CD4-positive, alpha-beta T cell treated with Interleukin-6 at 100 ng/mL for 8 hours (primary cell): ENCODE measurements at places on chromosomes 3 and 15.

DNA sequence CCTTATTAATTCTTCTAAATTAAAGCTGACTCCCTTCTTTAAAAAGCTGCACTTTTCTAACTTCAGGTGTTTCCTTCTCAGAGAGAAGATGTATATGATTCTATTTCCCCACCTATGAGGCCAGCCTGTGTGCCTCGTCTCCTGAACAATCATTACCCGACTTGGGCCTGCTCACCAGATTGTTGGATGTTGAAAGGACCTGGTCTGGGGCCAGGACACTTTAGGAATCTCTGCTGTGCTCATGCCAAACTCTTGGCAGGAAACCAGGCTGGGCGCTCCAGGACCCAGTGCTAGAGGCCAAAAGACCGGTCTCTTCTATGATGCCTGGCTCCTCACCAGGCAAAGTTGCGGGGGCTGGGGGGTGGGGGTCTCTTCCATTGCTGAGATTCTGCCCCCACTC lies 16.9 kb upstream of the LRRC31 start:
- no peak for DNase-seq

DNA sequence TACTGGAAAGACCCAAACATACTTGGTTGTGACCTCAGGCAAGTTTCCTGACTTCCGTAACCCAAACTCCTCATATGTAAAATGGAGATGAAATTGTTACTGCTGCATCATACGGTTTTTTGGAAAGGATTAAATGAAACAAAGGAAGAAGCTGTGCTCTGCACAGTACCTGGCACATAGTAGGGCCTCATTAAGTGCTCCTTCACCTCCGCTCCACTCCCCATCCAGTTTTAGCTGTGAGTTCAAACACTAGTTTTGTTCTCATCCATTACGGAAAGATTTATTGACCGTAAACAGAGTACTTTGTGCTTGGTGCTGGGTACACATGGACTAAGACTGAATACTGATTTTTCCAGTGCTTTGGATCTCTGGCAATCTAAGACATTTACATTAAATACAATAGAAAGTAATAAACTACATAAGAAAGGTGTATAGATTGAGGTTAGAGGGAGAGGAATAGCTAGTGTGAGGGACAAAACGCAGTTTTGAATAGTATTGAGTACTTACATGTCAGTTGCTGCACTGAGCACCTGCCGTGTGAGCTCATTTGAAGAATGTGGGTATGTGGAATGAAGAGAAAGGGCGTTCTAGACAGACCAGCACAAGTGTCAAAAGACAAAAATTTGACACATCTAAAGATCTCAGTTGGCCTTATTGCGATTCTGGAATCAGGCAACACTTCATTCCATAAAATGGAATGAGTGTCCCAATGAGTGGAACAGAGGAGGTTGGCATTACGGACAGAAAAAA lies 594 bp upstream of the ICE2 start:
- no peak for DNase-seq

- DNase-seq: peak; percentile 3
These were observed 124.6 kb upstream of the KCNAB1 start for GRCh38 chr3:155995525-155996370.

- no peak for DNase-seq
These were observed 12.3 kb upstream of the PHLDB2 start for GRCh38 chr3:111846717-111847116.

GRCh38 chr3:189664311-189664710 lies 33.1 kb downstream of the TP63 start:
- no peak for DNase-seq

DNA sequence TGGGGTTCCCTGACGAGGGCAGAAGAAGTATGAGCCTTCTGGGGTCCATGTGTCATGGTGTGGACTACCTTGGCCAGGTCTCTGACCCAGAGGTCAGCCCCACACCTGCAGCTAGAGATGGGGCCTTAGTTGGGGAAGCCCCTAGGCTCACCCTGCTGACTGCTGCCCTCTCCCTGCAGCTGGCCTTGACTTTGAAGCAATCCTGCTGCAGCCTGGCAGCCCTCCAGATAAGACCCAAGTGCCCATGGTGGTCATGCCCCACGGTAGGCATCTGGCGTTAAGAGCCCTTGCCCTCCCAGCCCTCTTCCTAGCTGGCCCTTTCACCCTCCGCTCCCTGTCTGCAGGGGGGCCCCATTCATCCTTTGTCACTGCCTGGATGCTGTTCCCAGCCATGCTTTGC lies 7.4 kb downstream of the APEH start:
- DNase-seq: no peak

- no peak for DNase-seq
These were observed 485.2 kb upstream of the ROBO2 start for GRCh38 chr3:76554707-76555106.

DNA sequence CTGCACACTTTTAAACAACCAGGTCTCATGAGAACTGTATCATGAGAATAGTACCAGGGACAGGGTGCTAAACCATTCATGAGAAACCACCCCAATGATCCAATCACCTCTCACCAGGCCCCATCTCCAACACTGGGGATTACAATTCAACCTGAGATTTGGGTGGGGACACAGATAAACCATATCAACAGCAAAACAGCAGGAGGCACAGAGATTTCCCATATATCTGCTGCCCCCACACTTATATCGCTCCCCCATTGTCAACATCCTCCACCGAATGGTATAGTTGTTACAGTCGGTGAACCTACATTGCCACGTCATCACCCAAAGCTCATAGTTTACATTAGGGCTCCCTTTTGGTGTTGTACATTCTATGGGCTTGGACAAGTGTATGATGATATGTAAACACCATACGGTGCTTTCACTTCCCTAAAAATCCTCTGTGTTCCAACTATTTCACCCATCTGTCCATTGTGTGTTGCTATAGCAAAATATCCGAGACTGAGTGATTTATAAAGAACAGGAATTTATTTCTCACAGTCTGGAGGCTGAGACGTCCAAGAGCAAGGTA lies 224.8 kb downstream of the FAM43A start:
- no peak for DNase-seq

DNA sequence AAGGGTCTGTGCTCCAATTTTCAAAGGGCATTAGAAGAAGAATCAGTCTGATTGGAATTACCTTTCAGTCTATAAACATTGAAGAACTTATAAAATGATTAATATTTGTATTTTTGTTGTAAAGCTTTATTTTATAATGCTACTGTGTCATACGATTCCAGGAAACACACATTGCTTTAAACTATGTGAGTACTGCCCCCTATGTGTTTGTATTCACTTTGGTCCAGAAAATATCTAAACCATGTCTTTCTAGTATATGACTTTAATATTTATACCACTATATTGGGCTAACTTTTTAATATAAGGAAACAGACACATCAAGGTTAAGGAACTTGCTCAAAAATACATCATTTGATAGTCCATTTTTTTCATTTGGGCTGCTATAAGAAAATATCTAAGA lies 3.2 kb upstream of the RIOX2 start:
- no peak for DNase-seq

GRCh38 chr3:179671309-179671708 lies 18.5 kb downstream of the USP13 start:
- DNase-seq: no peak

- DNase-seq: no peak
These were observed 114.3 kb downstream of the DIPK2A start for GRCh38 chr3:144085964-144086363.

GRCh38 chr3:190281308-190282051 lies 40.8 kb downstream of the CLDN1 start:
- no peak for DNase-seq

- no peak for DNase-seq
These were observed 226.1 kb downstream of the PLCL2 start for GRCh38 chr3:17110660-17111396.

DNA sequence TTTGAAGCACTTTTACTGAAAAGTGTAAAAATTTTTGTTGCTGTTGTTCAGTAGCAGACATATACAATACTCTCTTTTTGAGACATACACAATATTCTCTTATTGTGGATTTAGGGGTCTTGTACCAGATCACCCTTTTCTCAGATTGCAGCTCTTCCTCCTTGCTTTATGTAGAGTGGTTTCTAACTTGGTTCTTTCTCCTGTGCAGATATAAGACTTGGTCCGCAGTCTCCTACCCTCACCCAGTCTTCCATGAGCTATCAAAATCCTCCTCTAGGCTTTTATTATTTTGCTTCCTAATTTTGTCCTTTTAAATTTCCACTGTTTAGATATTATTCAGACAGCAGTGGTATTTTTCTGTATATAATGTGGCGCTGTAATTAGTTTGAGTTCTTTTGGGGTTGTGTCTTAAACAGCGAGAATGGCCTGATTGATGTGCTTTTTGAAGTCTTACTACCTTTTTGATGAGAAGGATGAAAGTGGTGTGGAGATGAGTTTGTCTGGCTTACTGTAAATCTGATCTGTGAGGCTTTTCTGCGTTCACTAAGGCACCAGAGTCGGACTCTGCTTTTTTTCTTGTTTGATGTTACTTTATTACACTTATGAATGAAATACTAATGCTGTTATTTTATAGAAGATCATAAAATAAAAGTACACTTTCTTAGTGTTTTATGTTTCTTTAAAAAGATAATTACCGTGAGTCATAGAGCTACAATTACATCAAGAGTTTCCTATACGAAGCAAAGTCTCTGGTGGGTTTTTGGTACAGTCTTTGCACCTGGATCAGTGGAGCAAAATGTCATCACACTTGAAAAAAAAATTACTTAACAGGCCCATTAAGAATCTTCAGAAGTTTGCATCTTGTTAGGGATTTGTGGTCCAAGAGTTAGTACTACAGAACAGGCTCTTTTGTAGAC lies 27.8 kb downstream of the FNDC3B start:
- no peak for DNase-seq

DNA sequence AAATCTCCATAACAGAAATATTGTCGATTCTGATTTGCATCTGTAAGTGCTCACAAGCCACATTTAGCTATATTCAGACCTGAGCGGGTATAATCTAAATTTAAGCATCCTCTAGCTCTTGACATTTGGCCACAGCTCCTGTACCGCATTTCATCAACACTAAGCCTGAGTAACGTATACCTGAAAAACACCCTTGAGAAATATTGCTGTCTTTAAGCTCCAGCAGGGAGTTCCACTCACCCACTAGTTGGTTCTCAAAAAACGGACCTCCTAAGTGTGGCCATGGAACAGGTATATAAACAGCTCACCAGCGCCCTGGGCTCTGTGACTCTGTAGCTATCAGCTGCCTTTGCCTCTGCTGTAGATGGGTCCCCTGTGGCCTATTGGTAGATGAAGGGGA lies 80.7 kb downstream of the ABI3BP start:
- no peak for DNase-seq

DNA sequence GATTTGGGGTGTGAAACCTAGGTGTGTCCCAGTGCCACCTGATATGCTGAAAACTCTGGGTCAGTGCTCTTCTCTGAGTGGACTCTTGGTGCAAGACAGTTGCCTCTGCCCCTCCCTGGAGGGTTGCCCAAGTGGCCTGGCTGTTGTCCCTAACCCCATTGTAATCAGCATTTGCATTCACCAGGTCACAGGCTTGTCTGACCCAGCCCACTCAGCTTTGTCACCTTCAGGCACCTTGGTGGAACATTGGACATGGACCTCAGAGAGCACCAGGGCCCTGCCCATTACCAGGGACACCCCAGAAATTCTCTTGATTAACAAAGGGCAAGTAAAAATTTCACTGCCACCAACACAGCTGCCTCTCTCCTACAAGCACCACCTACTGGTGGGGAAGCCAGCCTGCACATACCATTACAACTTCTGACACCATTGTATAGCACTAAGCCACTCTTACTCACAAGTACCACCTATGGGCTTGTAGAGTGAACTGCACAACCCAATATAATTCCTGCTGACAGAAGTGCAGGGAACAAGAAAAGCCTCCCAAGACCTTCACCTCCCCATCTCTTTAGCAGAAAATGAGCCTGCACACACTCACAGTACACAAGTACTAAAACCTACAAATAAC lies 324.6 kb downstream of the EPHA6 start:
- DNase-seq: no peak

- no peak for DNase-seq
These were observed 363.2 kb upstream of the NAALADL2 start for GRCh38 chr3:174495928-174496327.

DNA sequence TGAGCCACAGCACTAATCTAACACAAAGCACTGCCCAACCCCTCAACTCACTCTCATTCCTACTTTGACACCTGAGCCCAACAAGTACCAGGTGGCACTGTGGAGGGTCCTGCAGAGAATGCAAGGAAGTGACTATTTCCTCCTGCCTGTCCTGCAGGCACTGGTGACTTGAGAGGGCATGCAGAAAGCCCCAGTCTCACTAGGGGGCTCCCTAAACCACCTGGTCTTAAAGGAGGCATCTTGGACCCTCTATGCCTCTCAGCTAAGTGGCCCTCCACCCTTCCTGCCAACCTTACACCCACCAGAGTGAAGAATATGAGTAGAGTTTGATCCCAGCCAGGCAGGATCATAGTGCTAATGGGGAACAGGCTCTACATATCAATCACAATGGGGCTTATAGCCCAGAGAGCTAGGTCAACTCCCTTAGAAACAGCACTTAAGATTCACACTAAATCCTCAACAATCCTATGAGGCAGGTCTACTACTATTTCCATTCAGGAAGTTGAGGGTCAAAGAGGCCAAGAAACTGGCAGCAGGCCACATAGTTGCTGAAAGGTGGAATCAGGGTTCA lies 15.2 kb downstream of the TRAIP start:
- DNase-seq: no peak

DNA sequence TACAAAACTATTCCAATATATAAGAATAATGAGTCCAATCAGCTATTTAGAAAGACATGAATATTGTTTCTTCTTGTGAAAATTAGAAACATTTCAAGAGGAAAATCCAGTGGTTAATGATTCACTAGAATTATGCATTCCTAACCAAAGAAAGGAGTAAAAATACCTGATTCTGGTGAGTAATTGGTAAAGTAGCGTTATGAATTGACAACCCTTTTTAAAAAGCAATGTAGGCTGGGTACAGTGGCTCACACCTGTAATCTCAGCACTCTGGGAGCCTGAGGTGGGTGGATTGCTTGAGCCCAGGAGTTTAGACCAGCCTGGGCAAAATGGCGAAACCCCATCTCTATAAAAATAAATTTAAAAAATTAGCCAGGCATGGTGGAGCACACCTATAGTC lies 43.3 kb downstream of the TOPAZ1 start:
- no peak for DNase-seq

DNA sequence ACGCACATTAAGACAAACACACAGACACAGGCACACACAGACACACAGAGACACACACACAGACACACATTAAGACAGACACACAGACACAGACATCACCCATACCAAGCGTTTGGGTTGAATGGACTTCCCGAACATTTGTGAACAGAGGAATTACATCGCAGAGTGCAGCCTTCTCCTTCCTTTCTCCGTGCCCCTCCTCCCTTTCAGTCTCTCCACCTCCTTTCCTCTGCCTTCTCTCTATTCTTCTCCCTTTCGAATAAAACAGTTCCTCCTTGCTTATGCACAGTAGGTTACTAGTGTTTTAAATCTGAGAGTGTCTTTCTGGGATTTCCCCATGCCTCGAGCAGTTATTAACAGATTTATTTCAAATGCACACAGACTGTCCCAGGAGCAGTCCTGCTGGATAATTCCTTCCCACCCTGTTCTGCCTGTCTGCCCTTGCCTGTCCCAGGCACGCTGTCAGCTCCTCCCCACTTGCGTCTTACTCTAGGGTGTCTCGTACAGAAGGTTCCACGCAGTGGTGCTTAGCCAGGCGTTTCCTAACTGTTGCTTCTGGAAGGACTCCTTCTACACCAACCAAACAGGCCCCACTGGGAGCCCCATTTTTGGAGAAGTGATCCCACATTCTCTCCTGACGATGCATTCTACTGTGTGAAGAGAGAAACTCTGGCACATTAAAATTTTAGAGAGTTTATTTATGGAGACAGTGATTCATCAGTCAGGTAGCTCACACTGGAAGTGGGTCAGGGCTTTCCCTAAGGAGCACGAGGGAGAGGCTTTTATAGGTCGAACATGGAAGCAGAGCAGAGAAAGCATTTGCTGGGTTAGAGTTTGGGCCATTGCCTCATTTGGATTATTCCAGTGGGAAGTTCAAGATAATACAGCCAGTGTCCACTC lies 163.8 kb downstream of the SV2B start:
- no peak for DNase-seq
